ENCODE measurements at places on chromosomes 4 and X. TPM values are rescaled to one million over a fixed set of nuclear protein-coding genes. Genes with fewer than 3 reads are reported as not detected.

DNA sequence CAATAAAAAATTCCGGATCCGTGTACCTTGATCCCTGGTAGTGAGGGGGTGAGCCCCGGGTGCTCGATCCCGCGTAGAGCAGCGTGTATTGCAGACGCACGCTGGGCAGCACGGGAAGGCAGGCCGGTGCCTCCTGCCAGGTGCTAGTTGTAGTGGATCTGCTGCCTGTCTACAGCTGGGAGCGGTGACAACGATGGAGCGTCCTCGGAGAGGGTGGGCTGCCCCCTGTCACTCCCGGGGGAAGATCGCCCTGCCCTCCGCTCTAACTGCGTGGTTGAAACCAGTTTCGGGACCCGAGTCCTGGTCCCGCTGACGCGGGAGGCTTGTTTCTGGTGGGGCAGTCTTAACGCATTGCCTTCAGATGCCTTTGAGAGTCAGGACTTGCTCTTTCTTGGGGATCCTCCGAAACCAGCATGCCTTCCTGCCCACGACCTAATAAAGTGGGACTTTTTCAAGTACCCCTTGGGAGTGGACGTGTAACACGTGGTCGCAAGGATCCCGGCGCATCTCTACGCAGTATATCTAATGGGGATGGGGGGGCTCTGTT lies 2.7 kb upstream of the NKX6-1 start:
- no peak for DNase-seq

DNA sequence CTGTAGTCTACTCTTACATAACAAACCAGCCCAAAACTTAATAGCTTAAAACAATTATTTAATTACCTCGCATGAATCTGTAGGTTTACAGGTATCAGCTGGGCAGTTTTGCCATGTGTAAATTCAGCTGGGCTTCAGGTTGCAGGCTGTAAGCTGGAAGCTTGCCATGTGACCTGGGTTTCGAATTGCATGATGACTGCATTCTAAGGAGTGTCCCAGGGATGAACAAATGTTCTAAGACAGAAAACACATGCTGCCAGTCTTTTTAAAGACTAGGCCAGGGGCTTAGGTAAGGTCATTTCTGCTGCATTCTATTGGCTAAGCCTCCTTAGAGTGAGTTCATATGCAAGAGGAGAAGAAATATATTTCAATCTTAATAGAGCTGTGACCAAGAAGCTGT lies 44.8 kb downstream of the GRIA2 start:
- no peak for DNase-seq

GRCh38 chr4:110778521-110778920 lies 155.6 kb upstream of the PITX2 start:
- DNase-seq, result no peak

The AKAP14 gene
- total RNA-seq, result not detected

The VCX2 gene
- not detected for total RNA-seq

DNA sequence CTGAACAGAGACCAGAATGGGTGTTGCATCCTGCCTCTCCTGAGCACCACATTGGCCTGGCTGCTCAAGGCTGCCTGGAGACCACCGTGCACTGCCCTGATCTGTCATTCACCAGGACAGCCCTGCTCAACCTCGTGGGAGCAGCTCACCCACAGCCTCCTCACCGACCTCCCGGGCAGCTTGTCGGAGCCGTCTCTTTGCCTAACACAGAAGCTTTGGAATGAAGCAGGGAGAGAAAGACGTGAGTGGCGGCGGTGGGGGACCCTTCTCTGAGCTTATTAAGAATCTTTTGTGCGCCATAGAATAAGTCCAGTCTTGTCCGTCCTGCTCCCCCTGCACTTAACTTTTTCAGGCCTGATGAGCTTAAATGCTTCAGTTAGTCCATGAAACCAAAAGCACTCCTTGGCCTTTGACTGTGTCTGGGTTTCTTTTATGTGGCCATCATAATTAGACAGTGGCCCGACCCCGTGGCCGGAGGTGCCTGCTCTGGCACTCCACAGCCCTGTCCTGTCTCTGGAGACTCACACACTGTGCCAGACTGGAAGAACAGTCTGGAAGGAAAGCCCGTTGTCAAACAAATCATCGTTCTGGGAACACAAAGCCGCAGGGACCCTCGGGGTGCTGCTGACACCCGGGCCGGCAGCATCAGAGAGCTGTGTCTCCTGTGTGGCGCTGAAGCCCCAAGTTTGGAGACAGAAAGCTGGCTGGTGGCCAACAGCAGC lies 192.8 kb downstream of the BCOR start:
- no peak for DNase-seq

GRCh38 chr4:146040623-146041022 lies 102.0 kb upstream of the ZNF827 start:
- no peak for DNase-seq

DNA sequence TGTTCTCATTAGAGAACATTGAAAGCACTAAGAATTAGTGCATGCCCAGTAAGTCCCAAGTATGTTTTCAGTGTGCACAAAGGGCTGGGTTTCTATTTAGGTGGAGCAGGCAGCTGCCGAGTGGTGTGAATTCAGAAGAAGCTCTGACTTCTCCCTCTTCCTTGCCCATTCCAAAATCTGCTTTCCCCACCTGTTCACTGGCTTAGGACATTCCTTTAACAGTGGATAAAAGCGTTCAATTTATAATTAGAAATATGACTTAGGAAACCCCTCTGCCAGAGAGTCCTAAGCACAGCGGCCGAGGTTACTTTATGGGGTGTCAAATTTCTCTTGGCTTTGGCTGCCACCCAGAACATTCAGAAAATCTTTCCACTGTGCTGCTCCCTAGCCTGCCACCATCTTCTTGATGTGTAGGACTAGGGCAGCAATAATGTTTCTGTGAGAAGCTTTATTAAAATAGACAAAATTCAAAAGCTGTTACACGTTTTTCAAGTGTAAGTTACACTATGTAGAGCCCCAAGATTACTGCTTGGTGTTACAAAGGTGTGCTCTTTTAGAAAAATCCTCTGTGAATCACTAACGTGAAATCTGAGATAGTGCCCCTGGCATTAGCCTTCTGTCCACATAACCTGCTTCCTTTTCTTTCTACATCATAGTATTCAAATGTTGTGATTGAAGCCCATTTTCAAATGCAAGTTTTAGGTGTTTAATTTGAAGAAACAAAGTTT lies 191.6 kb upstream of the ANKRD50 start:
- DNase-seq, result no peak

GRCh38 chrX:115367951-115368350 lies 78.4 kb downstream of the LUZP4 start:
- DNase-seq, result no peak

The RTL5 gene
- total RNA-seq, result 1.3 TPM

DNA sequence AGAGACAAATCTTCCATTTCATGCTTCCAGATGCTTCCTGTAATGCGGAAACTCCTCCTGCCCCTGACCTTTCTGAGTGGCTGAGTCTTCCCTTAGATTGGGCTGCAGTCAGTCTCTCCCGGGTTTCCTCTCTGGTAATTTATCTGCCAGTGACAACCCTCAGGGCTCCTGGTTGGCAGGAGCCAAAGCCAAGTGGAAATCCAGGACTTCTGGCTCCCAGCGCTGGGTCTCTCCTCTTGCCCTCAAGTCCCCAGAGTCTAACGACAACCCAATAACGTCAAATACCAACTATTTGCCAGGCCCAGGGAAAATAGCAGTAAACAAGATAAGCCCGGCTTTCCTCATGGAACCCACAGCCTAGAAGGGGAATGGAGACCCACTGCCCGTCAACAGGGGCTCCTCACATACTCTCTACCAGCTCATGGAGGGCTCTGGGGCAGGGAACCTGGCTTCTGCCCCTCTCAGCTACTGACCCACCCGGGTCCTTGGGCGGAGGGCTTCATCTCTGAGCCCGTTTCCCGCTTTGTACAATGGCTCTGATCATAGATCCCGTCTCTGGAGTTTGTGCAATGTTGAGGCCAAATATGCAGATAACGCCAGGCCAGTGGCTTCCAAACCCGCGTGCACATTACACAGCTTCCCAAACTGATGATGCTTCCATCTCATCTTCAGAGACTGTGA lies 1.1 kb upstream of the TBC1D14 start:
- DNase-seq, result no peak

The AP1S2 gene
- total RNA-seq, result 17.6 TPM

- DNase-seq, result no peak
Measured at GRCh38 chr4:186666252-186666651, 57.4 kb downstream of the FAT1 start.

DNA sequence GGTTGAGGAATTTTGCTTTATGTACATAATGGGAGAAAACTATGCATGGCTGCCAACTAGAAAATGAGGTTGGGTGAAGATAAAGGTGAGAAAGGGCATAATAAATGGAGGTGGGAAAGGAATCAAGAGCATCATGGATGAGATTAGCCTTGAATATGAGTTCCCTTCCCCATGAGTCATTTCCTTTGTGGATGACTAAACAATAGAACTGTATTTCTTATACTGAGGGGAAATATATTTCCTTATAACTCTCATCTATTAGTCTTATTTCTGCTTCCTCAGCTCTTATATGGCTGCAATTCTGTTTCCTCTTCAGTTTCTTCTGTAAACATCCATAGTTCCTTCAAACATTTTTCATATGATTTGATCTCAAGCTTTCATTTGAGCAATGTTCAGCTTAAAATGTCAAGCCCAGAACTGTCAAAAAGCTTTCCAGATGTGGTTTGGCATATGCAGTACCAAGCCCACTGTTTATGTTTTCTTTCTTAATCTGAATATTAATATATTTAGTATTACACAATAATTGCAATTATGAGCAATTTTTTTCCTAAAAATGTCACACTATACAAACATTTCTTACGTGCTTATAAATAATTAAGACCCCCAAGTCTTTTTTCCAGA lies 100.7 kb upstream of the GRPR start:
- no peak for DNase-seq

GRCh38 chr4:56129431-56129861 lies 180.7 kb downstream of the CEP135 start:
- no peak for DNase-seq

The DGKQ gene
- 27.6 TPM for total RNA-seq

DNA sequence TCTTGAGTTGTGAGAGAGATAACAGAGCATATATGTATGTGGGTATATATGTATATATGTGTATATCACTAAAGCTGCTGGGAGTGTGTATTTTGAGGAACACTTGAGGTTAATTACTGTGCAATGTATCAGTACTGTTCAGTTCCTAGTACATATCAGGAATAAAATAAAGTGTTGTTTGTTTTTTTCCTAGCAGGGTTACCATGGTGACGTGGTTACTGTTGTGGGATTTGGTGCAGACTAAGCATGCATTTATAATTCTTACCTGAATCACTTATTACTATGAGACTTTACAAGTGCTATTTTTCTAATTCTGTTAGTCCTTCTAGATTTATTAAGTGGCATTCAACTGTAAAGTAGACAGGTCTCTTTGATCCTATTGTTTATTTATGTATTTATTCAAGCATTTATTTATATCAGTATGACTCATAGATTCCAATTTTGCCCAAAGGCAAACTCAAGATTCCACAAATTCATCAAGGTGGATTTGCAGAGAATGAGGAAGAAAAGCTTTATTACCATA lies 26.9 kb upstream of the BEX4 start:
- DNase-seq, result no peak

DNA sequence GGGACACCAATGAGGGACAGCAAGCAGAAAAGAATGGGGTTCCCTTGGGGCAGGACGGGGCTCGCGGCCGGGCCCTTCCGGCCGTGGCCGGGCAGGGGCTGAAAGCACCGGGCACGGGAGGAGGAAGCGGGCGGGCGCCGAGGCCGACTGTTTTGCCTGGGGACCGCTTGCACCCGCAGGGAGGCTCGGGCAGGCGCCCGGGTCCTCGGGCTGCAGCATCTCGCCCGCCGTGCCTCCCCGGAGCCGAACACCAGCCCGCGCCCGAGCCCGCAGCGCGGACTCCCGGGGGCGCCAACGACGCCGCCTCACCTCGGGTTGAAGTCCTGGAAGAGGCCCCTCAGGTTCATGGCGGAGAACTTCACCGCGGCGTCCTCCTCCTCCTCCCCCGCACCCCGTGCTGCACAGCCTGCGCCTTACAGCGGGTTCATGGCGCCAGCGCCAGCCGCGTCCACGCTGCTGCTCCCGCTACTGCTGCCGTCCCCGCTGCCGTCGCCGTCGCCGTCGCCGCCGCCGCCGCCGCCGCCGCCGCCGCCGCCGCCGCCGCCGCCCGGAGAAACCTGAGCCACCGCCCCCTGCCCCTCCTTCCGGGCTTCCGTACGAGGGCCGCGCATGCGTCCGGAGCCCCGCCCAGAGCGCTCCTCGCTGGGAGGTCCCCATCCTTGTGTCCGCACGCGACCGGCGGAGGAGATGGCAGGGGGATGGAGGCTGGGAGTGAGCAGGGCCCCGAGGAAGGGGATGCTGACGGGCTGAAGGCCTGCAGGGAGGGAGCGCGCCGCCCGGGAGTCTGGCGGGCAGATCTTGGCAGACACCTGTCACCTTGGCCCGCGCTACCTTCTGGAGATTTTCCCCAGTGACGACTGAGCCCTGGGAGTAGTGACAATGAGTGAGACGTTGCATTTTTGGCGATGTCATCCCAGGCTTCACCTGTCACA lies at the start of gene TMEM185A:
TSS of gene TMEM185A (minus strand) at position 559 of the 932 bp plus-strand sequence. CDS start at position 347, 212 bp downstream.
- DNase-seq, result peak; percentile 78

The CFAP97 gene
- total RNA-seq, result 26.7 TPM

GRCh38 chr4:12852338-12853307 lies 631.5 kb downstream of the RAB28 start:
- DNase-seq, result no peak

The KIT gene
- total RNA-seq, result 17.8 TPM

DNA sequence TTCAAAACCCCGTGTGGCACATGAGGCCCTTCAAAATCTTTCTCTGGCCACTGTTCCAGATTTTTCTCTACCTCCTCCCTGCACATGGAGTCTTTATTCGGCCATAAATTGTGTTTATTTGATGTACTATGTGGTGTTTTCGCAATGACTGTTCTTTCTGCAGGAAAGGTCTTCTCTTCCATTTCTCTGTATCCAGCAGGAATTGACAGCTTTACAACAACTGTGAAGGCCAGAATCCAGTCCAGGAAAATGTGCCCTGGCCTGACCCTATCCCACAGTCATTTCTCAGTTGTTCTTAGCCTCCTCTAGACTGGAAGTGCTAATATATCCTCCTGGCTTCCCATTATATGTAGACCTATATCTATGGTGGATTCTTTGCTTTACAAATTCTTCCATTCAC lies 191.4 kb downstream of the COL25A1 start:
- no peak for DNase-seq

DNA sequence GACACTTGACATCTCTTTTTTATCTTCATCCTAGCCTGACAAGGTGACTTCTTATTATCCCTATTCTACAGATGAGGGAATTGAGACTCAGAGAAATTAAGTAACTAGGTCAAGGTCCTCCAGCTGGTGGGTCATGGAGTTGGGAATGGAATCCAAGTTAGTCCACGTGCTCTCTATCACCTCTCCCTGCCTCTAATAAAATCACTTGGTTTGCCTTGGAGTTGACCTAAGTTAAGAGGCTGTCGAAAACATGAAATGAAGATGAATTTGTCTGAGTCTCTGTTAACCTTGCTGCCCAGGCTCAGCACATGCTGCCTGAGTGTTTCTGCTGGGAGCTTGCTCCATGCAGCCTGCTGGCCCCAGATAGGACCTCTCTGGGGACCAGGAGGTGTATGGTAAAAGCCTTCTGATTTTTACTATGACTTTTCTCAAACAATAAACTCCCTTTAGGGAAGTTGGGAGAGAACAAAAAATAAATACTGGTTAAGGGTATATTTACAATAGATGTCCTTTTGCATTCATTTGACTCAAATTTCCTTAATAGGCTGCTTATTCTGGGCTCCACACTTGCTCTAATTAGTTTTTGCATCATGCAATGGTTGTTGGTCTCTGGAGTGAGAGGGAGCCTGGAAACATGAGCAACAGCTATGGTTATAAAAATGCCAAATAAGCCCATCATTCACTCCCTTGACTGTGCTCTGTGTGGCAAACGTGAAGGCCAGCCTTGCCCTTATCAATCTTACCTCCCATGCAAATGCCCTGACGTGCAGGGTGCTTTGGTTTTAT lies 61.6 kb upstream of the DHX15 start:
- DNase-seq, result no peak

The TMPRSS11E gene
- total RNA-seq, result 18.2 TPM

- DNase-seq, result no peak
Measured at GRCh38 chr4:48360285-48361011, 19.1 kb downstream of the SLAIN2 start.

All from suprapubic skin (tissue), 4 donors.